Mucosa of descending colon (tissue), 3 donors: ENCODE measurements at places on chromosomes 5 and 9. TPM values are rescaled to one million over a fixed set of nuclear protein-coding genes. Genes with fewer than 3 reads are reported as not detected.

DNA sequence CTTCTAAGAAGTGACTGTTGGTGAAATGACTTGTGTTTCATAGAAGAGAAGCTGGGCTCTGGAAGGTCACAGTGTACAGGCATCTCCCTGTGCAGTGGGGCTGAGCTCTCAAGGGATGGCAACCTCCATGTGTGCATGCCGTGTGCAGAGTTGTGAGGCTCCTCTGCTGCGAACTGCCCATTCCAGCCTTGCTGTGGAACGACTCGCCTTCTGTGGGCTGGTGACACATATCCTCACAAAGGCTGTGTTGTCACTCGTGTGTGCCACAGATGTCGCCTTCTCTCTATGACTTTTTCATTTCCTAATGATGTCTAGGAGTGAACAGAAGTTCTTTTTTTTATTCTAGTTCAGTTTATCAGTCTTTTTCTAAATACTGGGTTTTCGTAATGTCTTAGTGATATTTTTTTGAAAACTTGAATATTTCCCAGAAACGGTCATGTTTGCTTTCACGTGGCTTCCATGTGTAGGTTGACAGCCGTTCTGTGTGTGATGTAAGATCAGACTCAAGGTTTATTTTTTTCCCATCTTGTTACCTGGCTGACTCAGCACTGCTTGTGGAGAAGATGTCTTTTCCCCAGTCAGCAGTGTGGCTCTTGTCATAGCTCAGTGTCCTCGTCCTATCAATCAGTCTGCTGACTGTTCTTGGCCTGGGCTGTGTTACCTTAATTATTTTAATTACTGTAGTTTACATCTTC lies 57.3 kb upstream of the CACNA1B start:
- no peak for DNase-seq

The ZNF484 gene
- 10.9 TPM for total RNA-seq

The FAM221B gene
- 0.43 TPM for total RNA-seq

The DAB2 gene
- 75.1 TPM for total RNA-seq

GRCh38 chr5:947626-948471 lies 55.2 kb downstream of the TRIP13 start:
- DNase-seq: peak; percentile 26

The ENTREP1 gene
- 3.4 TPM for total RNA-seq

The TMC1 gene
- 0.19 TPM for total RNA-seq

DNA sequence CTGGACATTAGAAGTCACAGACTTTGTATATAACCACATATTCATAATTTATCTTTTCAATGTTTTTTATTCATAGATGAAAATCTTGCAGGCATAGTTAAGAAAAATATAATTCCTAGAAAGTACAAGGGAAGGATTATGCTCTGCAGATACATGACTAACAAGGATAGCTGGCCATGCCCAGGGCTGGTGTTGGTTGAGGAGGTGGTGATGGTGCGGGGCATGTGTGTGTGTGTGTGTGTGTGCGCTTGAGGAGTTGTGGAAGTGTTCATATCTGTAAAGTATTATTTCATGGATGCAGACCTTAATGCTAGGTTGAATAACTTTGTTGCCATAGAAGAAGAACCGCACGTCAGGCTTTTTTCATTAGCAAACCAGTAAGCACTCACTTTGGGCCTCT lies 1.3 kb downstream of the S1PR3 start:
- no peak for DNase-seq

- DNase-seq: no peak
These were observed 246.9 kb downstream of the MAST4 start for GRCh38 chr5:66843065-66843464.

The PCDHGB1 gene
- 1.2 TPM for total RNA-seq

The MAN2A1 gene
- total RNA-seq: 56.8 TPM

DNA sequence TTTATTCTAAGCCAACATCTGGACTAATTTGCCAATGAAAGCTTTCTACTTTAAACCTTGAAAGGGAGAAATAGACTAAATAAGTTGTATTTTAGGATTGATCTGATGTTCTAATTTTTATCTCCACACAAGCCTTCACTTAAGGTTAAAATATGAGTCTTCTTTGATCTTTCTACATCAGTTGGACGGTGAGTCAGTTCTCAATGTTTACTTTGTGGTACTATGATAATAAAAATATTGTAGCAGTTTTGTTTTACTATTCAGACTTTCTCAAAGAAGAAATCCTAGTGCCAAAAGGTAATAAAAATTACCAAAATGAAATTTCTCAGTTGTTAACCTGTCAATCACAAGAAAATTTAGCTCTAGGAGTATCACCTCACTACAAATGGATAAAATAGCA lies 203.5 kb upstream of the RGMB start:
- no peak for DNase-seq

The PCA3 gene
- total RNA-seq: not detected

The DMRT2 gene
- 10.2 TPM for total RNA-seq

GRCh38 chr5:33258553-33258952 lies 182.2 kb upstream of the TARS1 start:
- DNase-seq: no peak

DNA sequence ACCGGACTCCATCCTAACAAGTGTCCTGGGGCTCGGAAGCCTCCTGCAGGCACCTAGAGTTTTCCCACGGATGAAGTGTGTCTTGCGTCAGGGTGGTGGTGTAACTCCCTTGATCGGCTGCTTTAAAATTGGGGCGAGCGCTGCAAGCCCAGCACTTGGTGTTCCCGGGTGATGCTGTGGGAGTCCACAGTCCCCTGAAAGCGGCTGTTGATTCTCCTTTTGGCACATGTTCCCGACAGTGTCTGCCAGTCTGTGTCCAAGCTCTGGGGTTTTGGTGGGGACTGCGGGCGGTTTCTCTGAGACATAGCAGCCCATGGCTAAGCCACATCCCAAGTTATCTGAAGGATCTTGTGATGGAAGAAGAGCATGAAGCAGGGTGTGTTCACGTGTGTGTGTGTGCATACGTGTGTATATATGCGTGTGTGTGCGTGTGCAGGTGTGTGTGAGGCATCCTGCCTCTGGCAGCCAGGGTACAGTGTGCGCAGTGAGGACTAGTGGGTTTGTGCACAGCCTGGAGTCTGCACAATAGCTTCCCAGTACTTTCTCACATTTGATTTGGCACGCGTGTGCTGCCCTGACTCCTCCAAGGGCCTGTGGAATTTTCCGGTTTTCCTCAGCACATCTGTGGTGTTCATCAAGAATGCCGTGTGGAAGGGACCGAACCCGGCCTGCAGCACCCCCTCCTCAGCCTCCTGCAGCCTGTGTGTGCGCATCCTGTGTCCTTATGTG lies 16.9 kb downstream of the SLC25A48 start:
- DNase-seq: no peak

The SLC36A2 gene
- total RNA-seq: not detected

DNA sequence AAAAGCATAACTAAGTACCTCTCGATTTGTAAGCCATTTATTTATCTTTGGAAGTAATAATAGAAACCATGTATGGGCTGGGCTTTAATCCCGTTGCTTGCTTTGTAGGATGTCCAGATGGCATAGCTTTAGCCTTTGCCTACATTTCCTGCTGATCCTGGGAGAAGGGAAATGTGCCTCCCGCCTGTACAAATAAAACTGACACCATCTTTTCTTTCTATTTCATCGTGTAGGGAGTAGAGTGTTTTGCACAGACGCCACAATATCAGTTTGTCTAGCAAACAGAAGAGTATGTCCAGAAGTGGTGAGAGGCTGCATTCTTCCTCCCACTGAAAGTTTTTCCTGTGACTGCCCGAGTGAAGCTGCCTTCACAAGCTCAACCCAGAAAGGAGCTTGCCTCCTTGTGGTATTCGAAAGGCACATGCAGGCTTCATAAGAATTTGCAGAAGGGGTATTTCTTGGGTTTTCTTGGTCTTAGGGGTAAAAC lies 24.7 kb upstream of the TJP2 start:
- no peak for DNase-seq

DNA sequence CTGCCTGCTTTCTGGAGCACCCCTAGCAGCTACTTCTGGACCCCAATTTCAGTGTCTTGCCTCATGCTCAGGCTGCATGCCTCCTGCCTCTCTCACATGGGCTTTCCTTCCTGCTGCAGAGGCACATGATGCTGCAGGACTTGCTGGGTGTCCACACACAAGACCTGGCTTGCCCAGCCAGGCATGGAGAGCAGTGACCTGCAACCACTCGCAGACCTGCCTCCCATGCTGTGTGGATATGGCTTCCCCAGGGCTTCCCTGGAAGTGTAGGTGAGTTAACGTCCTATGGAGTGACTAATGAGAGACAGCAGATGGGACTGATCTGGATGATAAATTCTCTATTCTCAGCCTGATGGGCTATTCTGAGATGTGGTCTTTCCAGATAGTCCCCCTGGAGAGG lies 53.2 kb upstream of the SMIM32 start:
- no peak for DNase-seq

DNA sequence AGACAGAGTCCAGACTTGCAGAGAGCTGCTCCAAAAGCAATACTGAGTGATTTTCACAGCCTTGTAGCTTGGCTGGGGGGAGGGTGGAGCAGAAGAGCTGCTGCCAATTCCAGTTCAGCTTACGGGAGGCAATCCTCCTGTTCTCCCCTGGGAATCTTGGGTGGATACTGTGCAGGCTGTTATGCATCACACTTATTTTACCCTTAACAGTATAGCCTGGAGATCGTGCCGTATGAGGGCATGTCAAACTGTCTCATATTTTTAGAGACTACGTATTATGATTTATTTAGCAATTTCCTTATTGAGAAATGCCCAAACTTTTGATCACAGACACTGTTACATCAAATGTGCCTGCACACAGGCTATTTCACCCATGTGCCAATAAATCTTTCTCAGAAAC lies 85.2 kb downstream of the BASP1 start:
- DNase-seq: no peak

DNA sequence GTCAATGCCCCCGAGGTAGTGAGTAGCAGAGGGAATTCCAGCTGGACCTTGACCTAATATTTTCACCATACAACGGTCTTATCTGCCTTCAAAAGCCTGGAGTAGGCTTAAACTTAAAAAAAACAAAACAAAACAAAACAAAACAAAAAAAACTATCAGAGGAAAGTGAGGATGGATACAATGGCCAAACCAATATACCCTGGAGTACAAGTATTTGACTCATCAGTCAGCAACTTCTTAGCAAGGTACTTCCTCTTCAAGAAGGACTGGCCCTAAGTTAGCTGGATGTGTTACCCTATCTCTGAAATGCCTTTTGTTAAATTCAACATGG lies 160.6 kb upstream of the GNA14 start:
- DNase-seq: no peak

The ATP6V0E1 gene
- 190 TPM for total RNA-seq

DNA sequence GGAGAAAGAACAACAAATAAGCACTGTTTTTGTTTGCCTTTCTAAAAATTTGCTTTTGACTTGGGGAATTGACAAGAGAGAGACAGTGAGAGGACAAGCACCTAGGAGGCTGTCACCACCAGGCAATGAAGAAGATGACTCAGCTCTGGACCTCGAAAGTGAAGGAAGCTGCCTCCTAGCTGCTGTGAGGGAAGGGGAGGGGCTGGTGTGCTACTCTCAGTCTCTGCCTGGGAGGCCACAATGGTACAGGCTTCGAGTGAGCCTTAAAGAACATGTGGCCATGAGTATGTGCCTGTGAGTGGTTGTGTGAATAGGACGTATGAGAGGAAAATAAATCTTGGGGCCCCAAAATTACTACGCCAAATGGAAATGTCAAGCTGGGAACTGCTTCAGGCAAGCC lies 7.1 kb upstream of the PLK2 start:
- peak; percentile 23 for DNase-seq

- no peak for DNase-seq
These were observed 946 bp downstream of the ADCY2 start for GRCh38 chr5:7396713-7397454.

DNA sequence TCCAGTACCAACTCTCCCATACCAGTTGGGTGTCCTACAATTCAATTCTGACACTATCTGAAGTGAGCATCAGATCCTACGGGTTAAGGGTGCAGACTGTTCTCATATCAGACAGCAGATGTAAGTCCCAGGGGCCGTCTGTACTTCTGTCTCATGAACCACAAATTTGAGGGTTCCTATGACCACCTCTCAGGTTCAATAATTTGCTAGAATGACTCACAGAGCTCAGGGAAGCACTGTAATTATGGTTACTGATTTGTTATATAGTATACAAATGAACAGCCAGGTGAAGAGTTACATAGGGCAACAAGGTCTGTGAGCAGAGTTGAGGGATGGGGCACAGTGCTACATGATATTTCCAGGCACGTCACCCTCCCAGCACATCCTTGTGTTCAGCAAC lies 499.1 kb downstream of the DMAC1 start:
- no peak for DNase-seq

The SLC34A1 gene
- total RNA-seq: not detected

GRCh38 chr5:113757508-113757907 lies 244.0 kb downstream of the YTHDC2 start:
- no peak for DNase-seq

DNA sequence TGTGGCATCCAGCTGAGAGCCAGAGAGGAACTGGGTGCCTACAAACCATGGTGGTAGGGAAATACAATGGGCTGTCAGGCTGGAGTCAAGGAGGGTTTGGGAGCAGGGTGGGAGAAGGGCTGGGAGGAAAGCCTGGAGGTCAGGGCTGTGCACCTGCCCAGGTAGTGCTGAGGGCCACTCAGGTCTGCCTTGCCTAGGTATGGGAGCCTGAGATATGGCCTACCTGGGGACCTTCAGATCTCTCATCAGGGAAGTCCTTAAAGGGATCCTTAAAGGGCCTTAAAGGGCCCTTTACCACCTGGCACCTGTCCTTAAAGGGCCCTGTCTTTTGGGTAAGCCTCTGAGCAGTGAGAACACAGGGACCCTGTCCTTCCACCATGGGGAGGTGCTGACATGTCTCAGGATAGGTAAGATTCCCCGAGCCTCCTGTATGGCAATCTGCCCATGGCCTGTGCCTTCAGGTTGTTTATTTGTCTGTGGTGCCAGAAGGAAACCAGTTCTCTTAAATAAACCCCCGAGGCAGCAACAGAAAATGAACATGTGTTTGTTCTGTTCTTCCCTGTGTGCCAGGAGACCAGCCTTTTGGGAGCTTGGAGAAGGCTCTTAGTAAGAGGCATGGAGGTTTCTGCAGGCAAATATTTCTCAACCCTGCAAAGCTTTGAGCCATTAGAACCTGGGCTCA lies 23.3 kb downstream of the SLC25A48 start:
- DNase-seq: no peak

GRCh38 chr5:65262096-65262495 lies 219.6 kb downstream of the ADAMTS6 start:
- no peak for DNase-seq

- DNase-seq: no peak
These were observed 59.1 kb upstream of the FBN2 start for GRCh38 chr5:128597156-128597555.

The IL9 gene
- not detected for total RNA-seq

- DNase-seq: peak; percentile 92
These were observed at the start of gene WHRN for GRCh38 chr9:114505187-114506081. WHRN (minus strand) TSS chr9:114505473; CDS start chr9:114504801, 672 bp downstream.

DNA sequence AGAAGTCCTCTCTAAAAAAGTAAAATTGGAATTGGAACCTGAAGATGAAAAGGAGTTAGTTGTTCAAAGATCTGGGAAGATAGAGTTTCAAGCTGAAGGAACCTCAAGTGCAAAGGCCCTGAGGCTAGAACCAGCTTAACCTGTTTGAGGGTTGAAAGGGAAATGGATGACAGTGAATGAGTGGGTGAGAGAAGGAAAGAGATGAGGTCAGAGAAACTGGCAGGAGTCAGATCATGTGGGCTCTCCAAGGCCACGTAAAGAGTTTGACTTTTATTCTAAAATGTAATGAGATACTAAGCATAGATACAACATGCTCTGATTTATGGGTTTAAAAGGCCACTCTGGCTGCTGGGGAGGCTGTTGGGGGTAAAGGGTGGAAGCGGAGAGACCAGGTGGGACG lies 2.5 kb upstream of the RAD23B start:
- no peak for DNase-seq

The PTPRD gene
- total RNA-seq: 113 TPM

The MUSK gene
- 3.6 TPM for total RNA-seq
